Activated naive CD4-positive, alpha-beta T cell treated with anti-CD3 and anti-CD28 coated beads, Interleukin-2, amount 50 U/mL, for 72 hours (primary cell): ENCODE measurements at places on chromosomes 1 and 21. TPM values are rescaled to one million over a fixed set of nuclear protein-coding genes. Genes with fewer than 3 reads are reported as not detected.

The PALMD gene
- total RNA-seq, result not detected

The REN gene
- not detected for total RNA-seq

The NECTIN4 gene
- not detected for total RNA-seq

The OR2L13 gene
- total RNA-seq, result not detected

The TTC22 gene
- total RNA-seq, result 1.4 TPM

The KCNE2 gene
- not detected for total RNA-seq

The GOLT1A gene
- total RNA-seq, result 1.1 TPM

The HAPLN2 gene
- total RNA-seq, result not detected

The FMN2 gene
- total RNA-seq, result not detected

The MAN1A2 gene
- 17.8 TPM for total RNA-seq

The DENND2C gene
- 2.3 TPM for total RNA-seq

The ZNF436 gene
- 8.2 TPM for total RNA-seq

The RAB3B gene
- total RNA-seq, result 0.08 TPM

The SCYL3 gene
- 11.4 TPM for total RNA-seq

The TMEM63A gene
- 115 TPM for total RNA-seq

The CFAP141 gene
- not detected for total RNA-seq

The UTS2 gene
- 0.14 TPM for total RNA-seq

The KRTAP12-2 gene
- total RNA-seq, result not detected

The ADORA1 gene
- not detected for total RNA-seq

The GJA8 gene
- total RNA-seq, result not detected

The PTPRF gene
- total RNA-seq, result 21.9 TPM

The PADI4 gene
- 1.3 TPM for total RNA-seq

The KRTAP19-3 gene
- not detected for total RNA-seq
